ENCODE measurements at places on chromosomes 16 and 17. TPM values are rescaled to one million over a fixed set of nuclear protein-coding genes. Genes with fewer than 3 reads are reported as not detected.
A peak's percentile ranks its signal among the peaks of the same experiment; 100 is the strongest.

GRCh38 chr16:1082952-1083675, 10.6 kb downstream of the SSTR5 start:
- H3K27me3 ChIP-seq: no peaks in the 10 kb centered on the region
- no peaks in the 10 kb centered on the region for H3K36me3 ChIP-seq
- H3K4me1 ChIP-seq: no peaks in the 10 kb centered on the region
- no peak overlapping the region for H3K4me3 ChIP-seq

GRCh38 chr16:56191835-56192634, 746 bp downstream of the GNAO1 start:
- H3K4me1 ChIP-seq: peaks cover 19% of the 10 kb centered on the region
- H3K27me3 ChIP-seq: no peaks in the 10 kb centered on the region
- H3K36me3 ChIP-seq: no peaks in the 10 kb centered on the region
- DNase-seq: no peak

Gene NCBP3
- 28.4 TPM for total RNA-seq

Gene KRT32
- not detected for total RNA-seq

DNA sequence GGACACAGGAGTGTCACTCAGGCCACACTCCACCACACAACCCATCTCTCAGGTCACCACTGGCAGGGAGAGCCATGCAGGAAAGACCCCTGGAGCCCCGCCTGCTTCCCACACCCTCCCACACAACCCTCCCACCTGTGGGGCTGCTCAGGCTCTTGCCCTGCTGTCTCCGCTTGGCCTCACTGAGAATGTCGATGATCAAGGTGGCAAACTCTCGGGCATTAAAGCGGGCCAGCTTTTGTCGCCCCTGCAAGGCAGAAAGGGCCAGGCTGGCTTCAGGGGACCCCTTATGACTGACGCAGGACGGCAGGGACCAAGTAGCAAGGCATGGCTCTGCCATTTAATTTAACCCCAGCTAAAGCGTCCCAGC, 8.5 kb downstream of the TP53I13 start:
- peaks cover 48% of the 10 kb centered on the region for H3K36me3 ChIP-seq
- no peak for DNase-seq
- no peak overlapping the region for H3K4me3 ChIP-seq
- H3K27me3 ChIP-seq: no peaks in the 10 kb centered on the region

- no peak for DNase-seq
- no peak overlapping the region for H3K27ac ChIP-seq
- H3K4me1 ChIP-seq: peaks cover 4% of the 10 kb centered on the region
- no peak overlapping the region for H3K4me3 ChIP-seq
- no peaks in the 10 kb centered on the region for H3K27me3 ChIP-seq
These were observed 54.1 kb upstream of the NFAT5 start for GRCh38 chr16:69511651-69512050.

- no peaks in the 10 kb centered on the region for H3K27me3 ChIP-seq
- DNase-seq: peak; percentile 63
- peaks cover 33% of the 10 kb centered on the region for H3K4me1 ChIP-seq
- H3K4me3 ChIP-seq: peak overlapping the region; percentile 60
- peak overlapping the region; percentile 84 for H3K27ac ChIP-seq
These were observed 857 bp upstream of the STAT5A start for GRCh38 chr17:42287305-42287976.

DNA sequence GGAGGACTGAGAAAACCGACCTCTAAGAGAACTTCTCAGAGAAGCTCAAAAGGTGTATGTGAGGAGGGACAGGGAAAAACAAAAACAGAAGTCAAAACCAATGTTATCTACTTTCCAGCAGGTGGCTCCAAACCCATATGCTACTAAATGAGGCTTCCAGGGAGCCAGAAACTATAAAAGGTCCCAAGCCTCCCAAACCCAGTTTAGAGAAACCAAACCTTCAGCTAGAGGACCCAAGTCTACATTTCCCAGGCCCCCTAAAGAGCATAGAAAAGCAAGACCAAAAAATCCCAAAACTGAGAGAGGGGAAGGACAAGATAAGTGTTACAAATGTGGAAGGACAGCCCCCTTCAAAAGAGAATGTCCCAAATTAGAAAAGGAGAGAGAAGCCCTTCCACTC, 3.7 kb downstream of the HPR start:
- H3K4me1 ChIP-seq: no peaks in the 10 kb centered on the region
- H3K27ac ChIP-seq: no peak overlapping the region
- H3K36me3 ChIP-seq: no peaks in the 10 kb centered on the region
- no peak for DNase-seq

- no peaks in the 10 kb centered on the region for H3K27me3 ChIP-seq
- no peaks in the 10 kb centered on the region for H3K36me3 ChIP-seq
- H3K27ac ChIP-seq: peak within 1 kb of the TSS; percentile 97
- peaks cover 4% of the 10 kb centered on the region for H3K4me1 ChIP-seq
These were observed at the start of gene MYO1D for GRCh38 chr17:32876417-32877163. TSS of gene MYO1D (minus strand) at chr17:32877124. CDS start at chr17:32876872, 252 bp downstream.

Gene OTOP2
- not detected for total RNA-seq

Gene NUBP1
- 28.0 TPM for total RNA-seq

Gene TEX14
- total RNA-seq: 0.11 TPM

DNA sequence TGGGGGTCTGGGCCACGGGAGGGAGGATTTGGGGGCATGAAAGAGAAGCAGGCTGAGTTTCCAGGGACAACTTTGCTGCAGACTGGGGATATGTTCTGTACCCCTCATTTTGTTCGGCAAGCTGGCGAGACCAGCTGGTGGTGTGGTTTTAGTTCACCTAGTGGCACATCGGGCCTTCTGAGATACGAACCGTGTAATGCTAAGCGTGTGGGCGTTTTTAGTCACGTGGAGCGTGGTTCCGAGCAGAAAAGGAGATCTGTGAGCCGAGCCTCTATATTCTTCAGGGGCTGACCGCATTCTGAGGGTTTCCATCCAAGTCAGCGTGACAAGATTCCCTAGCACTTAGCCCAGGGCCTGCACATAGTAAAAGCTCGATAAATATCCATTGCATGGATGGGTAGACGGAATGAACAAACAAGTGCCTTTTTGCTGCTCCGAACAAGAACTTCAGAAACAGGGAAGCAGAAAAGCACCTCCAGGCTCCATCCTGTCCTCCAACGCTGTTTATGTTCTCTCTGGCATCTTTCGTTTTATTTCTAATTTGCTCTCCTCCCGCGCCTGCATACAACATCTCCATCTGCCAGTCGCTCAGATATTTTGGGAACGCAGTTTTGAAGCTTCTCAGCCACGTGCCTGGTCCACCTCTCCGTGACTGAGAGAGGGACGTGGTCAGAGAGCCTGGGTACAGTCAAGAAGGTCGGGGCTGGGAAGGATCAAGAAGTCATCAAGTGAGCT, 5.8 kb downstream of the SYT17 start:
- H3K27ac ChIP-seq: no peak overlapping the region
- no peak for DNase-seq
- H3K4me1 ChIP-seq: peaks cover 6% of the 10 kb centered on the region
- H3K27me3 ChIP-seq: no peaks in the 10 kb centered on the region
- no peak overlapping the region for H3K4me3 ChIP-seq

GRCh38 chr16:1010251-1010650, 28.7 kb downstream of the SOX8 start:
- DNase-seq: no peak
- no peak overlapping the region for H3K4me3 ChIP-seq
- no peaks in the 10 kb centered on the region for H3K27me3 ChIP-seq
- no peaks in the 10 kb centered on the region for H3K36me3 ChIP-seq
- H3K27ac ChIP-seq: no peak overlapping the region

Gene HOXB2
- total RNA-seq: 9.4 TPM

DNA sequence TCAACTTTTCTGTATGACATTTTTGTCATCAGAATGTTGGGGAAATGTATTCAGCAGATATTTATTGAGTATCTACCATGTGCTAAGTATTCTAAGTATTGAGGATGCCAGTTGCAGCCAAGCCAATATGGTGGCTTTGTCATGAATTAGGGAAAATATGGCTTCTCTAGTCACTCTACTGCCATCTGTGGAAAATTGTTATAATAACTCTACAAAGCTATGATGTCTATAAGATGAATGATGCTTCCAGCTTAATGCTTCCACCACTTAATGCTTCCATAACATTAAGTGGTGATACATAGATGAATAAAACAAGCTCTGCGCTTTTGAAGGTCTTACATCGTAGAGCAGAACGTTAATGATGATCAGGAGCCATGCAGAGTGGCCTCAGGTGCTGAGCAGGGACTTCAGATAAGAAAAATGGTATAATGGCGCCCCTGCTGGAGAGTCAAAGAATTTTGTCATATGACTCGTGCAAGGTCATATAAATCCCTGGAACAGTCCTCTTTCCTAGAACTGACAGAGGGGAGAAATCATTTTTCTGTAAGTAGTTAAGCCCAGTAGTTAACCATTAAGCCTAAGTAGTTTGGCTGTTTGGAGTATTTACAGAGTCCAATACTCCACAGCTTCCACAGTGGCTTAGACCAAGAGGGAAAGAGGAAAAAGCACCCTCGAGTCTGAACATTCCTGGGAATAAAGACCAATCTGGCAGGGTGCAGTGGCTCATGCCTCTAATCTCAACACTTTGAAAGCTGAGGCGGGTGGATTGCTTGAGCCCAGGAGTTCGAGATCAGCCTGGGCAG, 2.7 kb upstream of the TMIGD1 start:
- H3K27ac ChIP-seq: no peak overlapping the region
- H3K4me3 ChIP-seq: no peak overlapping the region
- no peaks in the 10 kb centered on the region for H3K36me3 ChIP-seq
- H3K4me1 ChIP-seq: peaks cover 14% of the 10 kb centered on the region

DNA sequence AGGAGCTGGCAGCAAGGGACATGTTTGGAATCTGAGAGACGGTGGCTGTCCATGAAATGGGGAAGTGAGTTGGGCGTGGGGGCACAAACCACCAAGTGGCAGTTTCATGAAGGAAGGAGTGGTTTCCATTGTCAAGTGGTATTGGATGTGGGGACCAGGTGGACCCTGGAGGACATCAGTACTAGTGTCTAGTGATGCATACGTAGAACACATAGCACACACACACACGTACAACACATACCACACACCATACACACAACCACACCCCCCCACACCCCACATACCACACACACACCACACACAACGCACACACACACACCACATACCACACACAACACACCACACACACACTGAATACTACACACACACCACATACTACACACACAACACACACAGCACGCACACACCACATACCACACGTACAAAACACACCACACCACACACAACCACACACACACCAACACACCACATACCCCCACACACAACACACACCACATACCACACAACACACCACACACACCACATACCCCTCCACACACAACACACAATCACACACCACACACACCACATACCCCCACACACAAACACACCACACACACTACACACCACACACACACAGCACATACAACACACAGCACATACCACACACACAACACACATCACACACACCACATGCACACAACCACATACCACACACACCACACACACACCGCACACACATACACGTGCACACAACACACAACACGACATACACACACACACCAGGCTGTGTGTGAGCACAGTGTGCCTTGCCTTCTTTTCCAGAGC, 41.1 kb upstream of the GSE1 start:
- no peaks in the 10 kb centered on the region for H3K36me3 ChIP-seq
- H3K4me3 ChIP-seq: no peak overlapping the region
- H3K27ac ChIP-seq: no peak overlapping the region
- DNase-seq: no peak
- no peaks in the 10 kb centered on the region for H3K27me3 ChIP-seq

- no peaks in the 10 kb centered on the region for H3K27me3 ChIP-seq
- H3K4me3 ChIP-seq: no peak overlapping the region
- no peaks in the 10 kb centered on the region for H3K36me3 ChIP-seq
These were observed 5.8 kb upstream of the ZNF23 start for GRCh38 chr16:71467810-71468209.

Gene SCARF1
- 31.6 TPM for total RNA-seq

Gene NPIPB2
- 5.9 TPM for total RNA-seq

DNA sequence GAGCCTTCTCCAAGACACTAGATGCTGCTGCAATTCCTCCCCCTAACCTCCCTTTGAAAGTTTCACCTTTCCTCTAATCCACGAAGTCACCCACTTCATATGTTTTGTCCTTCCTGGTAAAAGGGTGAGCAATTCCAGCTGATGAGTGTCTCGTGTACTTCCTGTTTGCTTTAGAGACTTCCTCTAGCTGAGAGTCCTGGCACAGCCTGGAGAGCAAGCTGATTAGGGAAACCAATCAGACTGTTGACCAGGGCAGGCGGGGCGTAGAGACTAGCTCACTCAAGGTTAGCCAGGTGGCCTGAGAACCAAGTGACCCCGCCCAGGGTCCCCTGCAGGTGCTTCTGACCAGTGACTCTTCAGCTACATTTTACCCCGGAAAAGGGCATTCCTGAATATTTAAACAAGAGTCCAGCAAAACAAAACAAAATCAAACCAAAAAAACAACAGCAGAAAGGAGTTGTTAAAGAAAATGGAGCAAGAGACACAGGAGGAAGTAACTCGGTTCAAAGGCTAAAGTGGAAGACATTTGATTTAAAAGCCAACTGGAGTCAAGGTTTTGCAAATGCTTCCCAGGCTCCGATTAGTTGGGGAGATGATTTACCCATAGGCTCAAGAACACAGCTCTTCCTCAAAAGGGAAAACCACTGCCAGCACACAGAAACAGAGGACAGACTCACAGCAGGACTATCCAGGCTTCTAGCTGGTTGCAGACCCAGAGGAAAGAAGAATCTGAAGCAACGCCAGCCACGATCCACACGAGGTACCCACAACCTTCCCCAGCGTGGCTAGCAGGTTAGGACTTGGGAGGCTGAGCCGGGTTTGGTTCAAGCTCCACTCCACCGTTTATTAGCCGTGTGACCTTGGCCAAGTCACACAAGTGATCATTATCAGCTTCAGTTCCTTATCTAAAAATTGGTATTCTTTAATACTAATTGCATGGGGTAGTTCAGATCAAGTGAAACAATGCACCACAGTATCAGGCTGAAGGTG, 13.4 kb downstream of the HSPB9 start:
- peaks cover 56% of the 10 kb centered on the region for H3K4me1 ChIP-seq
- H3K27ac ChIP-seq: peak overlapping the region; percentile 86
- H3K36me3 ChIP-seq: no peaks in the 10 kb centered on the region
- DNase-seq: peak; percentile 95
- H3K27me3 ChIP-seq: no peaks in the 10 kb centered on the region

Gene TVP23A
- 0.45 TPM for total RNA-seq

DNA sequence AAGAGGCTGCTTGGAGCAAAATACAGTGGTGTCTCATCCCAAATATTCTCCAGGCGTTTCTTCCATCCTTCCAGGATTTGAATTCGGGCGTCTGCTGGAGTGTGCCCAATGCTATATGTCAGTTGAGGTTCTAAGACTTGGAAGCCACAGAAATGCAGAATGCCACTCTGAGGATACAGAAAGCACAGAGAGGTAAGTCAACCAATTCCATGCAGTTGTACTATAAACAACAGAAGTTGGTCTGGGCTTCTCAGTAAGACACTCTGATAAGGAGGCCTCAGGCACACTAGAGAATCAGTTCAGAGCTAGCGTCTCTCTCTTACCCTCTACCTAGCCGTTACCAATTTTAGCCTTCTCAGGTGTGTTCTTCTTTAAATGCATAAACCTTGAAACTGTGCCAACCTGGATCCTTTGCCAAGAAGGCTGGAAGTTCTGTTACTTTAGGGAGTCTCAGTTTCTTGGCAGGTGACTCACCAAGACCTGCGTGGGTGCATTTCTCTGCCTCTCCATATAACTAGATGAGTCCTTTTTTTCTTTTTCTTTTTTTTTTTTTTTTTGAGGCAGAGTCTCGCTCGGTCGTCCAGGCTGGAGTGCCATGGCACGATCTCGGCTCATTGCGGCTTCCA, 15.1 kb downstream of the NQO1 start:
- H3K27me3 ChIP-seq: no peaks in the 10 kb centered on the region
- DNase-seq: peak; percentile 96
- peak overlapping the region; percentile 73 for H3K27ac ChIP-seq
- H3K4me3 ChIP-seq: no peak overlapping the region
- H3K4me1 ChIP-seq: peaks cover 35% of the 10 kb centered on the region
- H3K36me3 ChIP-seq: peaks cover 31% of the 10 kb centered on the region

All from thyroid gland (tissue), 4 donors.